ENCODE measurements at places on chromosomes 1 and 21.

GRCh38 chr1:237179503-237179902 lies 137.5 kb downstream of the RYR2 start:
- no peak for DNase-seq

DNA sequence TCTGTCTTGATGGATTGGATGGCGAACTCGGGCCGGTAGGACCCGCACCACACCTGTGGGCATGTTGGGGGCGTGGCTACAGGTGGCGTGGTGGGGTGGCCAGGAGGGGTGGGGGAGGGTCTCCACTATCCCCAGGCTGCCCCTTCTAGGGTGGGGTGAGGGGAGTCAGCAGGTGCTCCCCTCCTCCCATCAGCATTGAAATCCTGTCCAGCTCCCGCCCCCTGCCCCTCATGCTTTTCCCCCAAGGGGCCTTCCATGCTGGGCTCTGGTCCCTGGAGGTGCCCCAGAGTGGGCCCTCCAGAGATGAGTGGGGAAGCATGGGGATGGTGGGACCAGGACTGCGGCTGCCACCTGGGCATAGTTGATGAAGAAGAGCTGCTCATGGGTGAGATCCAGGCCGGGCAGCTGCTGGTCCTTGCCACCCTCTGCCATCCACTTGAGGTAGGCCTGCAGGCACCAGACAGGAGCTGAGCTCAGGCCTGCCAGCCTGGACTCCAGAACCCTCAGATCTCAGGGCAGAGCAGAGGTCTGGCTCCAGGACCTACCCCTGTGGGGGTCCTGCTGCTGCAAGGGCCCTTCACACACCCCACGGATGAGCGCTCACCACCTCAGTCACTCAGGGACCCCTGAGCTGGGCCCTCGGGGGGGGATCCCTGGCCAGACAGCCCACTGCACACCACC lies 5.1 kb downstream of the PRXL2B start:
- DNase-seq = no peak

DNA sequence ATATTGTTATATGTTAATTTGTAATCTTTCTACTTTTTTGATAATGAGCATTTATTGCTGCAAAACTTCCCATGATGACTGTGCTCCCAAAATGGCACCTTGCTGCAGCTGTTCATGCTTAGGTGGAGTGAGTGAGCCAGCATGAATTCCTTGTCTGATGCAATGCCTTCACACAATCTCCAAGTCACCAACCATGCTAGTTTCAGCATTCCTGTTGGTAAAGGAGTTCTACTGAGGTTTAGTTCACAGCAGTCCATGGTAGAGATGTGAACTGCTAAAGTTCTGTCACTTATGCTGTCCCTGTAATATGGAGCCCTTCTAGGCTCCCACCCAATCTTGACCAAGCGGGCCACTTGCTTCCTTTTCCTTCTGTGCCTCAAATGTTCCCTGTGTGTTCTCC lies 26.2 kb upstream of the PRKACB start:
- peak; percentile 59 for DNase-seq

- no peak for DNase-seq
Observed at GRCh38 chr21:38917043-38917774, 111.5 kb downstream of the ETS2 start.

DNA sequence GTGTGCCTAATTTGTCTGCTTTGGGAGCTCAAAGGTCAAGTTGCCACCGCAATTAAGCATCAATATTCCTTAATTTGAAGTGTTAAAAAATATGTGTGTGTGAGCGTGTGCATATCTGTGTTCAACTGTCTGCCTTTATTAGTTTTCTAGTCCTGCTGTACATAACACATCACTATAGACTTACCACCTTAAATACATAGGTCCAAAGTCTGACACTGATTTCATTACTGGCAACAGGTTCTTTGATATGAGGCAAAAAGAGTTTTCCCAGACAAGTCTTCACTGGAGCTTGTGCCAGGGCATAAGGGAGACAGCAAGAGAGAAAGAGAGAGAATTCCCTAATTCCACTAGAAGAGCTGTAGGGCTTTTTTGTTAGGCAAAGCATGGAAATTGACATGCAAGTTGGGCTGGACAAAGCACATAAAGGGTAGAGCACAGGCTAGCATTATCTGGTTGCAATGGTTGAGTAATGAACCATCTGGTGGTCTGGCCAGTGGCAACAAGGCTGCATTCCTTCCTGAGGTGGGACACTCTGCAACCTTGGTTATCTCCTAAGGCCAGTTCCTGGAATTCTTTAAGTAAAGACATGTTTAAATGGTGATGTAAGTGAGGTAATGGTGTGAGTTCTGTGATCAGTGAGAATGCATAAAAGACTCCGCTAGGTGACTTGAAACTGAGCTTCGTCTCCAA lies 457.2 kb upstream of the ADAMTS5 start:
- DNase-seq = peak; percentile 73

DNA sequence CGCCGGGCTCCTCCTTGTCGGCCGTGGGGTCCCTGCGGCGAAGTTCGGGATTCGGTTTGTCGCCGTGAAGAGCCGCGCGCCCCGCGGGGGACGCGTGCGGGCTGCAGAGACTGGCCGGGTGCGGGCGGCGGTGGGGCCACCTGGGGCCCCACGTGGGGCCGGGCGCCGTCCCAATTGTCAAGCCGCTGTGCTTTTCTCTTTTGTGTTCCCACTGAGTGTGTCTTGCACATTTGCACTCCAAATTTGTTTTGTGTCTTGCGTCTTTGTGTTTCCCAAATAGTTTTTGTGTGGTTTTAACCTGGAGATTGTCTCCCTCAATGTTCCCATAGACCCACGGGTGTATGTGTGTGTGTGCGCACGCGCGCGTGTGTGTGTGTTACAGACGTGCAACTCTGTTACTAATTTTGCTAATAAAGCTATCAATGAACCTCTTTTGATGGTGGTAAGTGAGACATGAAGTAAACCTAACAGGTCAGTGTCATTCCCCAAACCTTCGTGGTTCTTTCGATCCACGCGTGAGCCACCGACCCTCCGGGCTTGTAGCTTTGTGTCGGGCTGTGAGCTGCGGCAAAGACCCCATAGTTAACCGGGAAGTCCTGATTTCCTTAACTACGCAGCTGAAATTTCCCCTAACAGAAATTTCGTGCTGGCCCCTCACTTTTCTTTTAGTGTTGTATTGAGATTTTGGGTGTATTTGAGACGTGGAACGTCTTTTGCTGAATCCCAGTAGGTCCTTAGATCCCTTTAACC lies 708 bp downstream of the PRDM2 start:
- peak; percentile 27 for DNase-seq

- peak; percentile 55 for DNase-seq
Observed at GRCh38 chr1:244674446-244674845, 21.5 kb downstream of the DESI2 start.

GRCh38 chr21:46181953-46182547 lies 2.2 kb downstream of the SPATC1L start:
- DNase-seq = no peak

DNA sequence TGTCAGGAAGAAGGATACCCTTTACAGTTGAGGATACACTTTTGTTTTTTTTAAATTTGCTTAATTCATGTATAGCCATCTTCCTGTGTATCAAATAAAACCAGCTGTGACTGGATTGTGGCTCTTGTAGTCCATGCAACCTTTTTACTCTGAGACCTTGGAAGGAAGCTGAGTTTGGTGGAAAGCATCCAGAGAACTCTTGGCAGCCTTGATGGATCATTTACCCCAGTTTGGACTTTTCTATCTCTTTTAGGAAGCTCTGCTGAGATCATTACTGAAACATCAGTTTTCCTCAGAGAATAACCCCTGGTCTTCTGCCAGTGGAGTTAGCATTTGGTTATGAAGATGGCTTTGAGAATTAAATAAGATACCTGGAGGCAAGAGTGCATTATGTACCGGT lies 21.2 kb upstream of the APOBEC4 start:
- peak; percentile 31 for DNase-seq

DNA sequence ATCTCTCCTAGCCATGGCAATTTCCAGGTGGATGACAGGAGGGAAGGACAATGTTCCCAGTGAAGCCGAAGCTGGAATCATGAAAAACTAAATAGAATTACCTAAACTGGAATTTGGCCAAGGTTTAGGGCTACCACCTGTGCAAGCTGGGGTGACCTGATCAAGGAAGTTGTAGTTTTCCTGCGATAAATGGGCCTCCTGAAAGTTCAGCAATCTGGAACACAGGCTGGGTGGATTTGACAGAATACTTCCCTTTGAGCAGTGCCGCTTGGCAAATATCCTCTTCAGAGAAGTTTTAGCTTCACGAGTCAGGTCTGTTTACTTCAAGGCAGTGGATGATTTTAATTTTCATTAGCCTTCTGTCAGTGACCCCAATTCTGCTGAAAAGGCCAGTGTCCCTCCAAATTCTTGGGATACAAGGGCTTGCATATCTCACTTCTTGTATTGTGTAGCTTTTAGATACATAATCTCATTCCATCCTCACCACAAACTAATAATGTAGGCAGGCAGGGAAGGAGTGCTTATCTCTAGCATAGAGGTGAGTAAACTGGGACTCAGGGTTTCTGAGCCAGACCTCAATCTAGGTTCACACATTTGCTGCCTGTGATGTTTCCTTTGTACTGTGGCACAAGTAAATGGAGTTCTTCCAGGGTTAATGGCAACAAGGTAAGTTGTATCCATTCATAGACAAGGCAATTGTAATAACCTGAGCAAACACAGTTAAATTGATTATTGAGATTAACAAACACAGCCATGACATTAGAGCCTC lies 349.4 kb downstream of the NUF2 start:
- DNase-seq = no peak

DNA sequence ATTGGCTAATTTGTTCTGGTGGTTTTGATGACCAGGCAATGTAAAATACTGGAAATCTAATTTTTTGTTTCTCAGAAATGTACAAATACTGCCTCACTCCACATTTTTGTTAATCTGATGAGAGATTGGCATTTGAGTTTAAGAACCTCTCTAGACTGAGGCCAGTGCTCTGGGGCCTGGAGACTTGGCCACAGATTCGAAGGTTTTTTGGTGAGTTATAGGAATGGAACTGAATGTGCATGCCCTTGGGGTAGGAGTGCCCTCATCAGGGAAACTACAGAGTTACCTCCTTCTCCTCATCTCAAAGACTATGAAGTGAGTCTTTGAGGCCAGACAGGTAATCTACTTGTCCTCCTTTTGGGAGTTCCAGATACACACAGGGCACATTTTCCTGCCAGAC lies 347.9 kb downstream of the LTN1 start:
- peak; percentile 13 for DNase-seq

GRCh38 chr1:229186373-229187056 lies 84.4 kb upstream of the RAB4A start:
- DNase-seq = no peak

- DNase-seq = no peak
Observed at GRCh38 chr1:181926697-181927096, 134.8 kb downstream of the ZNF648 start.

GRCh38 chr1:198681252-198681651 lies 42.4 kb downstream of the PTPRC start:
- no peak for DNase-seq
